ENCODE measurements at places on chromosomes 11 and 22. TPM values are rescaled to one million over a fixed set of nuclear protein-coding genes. Genes with fewer than 3 reads are reported as not detected.
A peak's percentile ranks its signal among the peaks of the same experiment; 100 is the strongest.

DNA sequence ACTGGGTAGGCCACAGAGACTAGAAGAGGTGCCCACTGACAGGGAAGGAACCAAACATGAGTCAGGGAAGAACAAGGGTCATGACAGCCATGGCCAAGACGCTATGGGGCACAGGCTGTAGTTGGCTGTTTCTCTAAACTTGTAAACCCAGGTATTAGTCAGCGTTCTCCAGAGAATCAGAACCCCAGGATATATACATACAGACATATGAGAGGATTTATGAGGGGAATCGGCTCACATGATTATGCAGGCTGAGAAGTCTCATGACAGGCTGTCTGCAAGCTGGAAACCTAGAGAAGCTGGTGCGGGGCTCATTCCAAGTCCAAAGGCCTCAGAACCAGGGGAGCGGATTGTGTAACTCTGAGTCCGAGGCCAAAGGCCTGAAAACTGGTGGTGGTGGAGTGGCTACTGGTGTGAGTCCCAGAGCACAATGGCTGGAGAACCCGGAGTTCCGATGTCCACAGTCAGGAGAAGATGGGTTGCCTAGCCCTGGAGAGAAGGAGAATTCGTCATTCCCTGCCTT lies 29.7 kb upstream of the CD81 start:
- no peak for DNase-seq
- no peaks in the 10 kb centered on the region for H3K4me1 ChIP-seq
- no peak overlapping the region for H3K27ac ChIP-seq

DNA sequence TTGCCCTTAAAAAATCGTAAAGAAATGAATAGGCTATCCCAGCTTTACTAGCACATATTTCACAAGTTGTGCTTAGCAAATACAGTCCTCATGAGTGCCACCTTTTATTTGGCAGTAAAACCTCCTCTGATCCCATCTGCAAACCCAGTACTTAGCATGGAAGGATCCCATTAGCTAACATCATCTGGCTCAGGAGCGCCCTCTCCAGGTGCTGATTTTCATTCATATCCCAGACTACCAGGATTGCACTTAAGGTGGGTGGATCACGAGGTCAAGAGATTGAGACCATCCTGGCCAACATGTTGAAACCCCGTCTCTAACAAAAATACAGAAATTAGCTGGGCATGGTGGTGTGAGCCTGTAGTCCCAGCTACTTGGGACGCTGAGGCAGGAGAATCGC lies 76.1 kb upstream of the PAX6 start:
- H3K36me3 ChIP-seq: no peaks in the 10 kb centered on the region
- DNase-seq: peak; percentile 37
- H3K4me1 ChIP-seq: peaks cover 7% of the 10 kb centered on the region
- H3K27me3 ChIP-seq: no peaks in the 10 kb centered on the region
- no peak overlapping the region for H3K27ac ChIP-seq
- H3K4me3 ChIP-seq: no peak overlapping the region

DNA sequence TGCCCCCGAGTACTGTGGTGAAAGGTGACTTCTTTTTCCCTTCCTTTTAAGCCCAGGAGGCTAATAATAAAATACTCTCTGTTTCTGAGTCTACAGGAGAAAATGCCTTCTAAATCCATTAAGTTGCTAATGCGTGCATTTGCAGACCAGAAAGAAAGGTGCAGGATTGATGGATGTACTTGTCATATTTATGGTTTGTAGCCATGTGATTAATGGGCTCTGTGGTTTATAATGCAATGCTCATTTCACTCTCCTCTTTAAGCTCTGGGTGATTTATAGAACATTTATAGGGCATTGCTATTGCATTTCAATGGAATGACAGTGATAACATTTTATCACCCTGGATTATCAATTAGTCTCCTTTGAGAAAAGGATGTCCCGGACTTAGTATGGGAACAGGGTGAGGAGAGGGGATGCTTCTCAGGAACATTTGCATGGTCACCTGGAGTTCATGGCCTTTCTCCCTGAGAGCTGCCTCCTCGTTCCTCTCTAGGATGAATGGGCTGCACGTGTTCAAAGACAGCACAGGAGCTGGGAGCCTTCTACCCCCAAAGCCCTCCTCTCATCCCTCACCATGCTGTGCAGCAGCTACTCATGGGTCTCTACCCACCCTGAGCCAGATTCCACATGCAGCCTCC lies 82.8 kb upstream of the HMGXB4 start:
- no peak overlapping the region for H3K27ac ChIP-seq
- H3K4me3 ChIP-seq: no peak overlapping the region
- no peak for DNase-seq
- H3K4me1 ChIP-seq: no peaks in the 10 kb centered on the region

The UPK3A gene
- 0.50 TPM for total RNA-seq

The ZW10 gene
- 35.7 TPM for total RNA-seq

- H3K36me3 ChIP-seq: no peaks in the 10 kb centered on the region
- peak overlapping the region; percentile 30 for H3K27ac ChIP-seq
- DNase-seq: peak; percentile 24
- H3K27me3 ChIP-seq: no peaks in the 10 kb centered on the region
- peaks cover 4% of the 10 kb centered on the region for H3K4me1 ChIP-seq
- H3K4me3 ChIP-seq: peak overlapping the region; percentile 85
Observed at GRCh38 chr11:16737818-16738192, 642 bp upstream of the C11orf58 start.
